CD4-positive, alpha-beta T cell treated with Interleukin-1 beta for 1 hour (primary cell): ENCODE measurements at places on chromosomes 7 and 10.
A peak's percentile ranks its signal among the peaks of the same experiment; 100 is the strongest.

DNA sequence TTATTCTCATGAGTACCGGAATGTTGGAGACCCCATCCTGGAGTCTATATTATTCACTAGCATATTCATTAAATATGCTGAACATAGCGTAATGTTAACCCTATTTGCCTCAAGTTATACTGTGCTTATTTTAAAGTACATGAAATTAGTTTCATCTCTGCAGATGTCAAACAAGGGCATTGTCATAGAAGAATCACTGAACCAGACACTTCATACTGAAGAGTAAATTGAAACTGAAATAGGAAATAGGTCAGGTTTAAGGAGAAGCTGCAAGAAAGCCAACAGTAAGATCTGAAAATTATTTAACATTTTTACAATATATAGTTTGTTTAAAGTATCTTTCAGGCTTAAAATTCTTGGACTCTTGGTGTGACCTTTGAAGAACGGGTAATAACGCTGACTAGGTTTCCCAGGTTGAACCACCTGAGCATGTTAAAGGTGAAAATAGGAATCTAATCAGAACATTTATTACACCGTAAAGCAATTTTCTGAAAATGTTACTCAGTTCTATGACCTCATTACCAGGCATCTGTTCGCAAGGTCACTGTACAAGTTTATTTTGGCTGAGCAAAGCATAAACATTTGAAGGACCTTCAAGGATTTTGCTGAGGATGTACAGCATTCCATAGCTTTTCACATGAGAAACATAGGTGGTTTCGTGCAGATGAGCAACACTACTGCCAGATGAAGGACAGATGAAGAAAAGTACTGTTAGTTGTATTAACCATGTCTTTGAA lies 82.7 kb downstream of the REEP3 start:
- no peak for DNase-seq

- no peak for DNase-seq
These were observed 14.8 kb downstream of the USP54 start for GRCh38 chr10:73576178-73576889.

DNA sequence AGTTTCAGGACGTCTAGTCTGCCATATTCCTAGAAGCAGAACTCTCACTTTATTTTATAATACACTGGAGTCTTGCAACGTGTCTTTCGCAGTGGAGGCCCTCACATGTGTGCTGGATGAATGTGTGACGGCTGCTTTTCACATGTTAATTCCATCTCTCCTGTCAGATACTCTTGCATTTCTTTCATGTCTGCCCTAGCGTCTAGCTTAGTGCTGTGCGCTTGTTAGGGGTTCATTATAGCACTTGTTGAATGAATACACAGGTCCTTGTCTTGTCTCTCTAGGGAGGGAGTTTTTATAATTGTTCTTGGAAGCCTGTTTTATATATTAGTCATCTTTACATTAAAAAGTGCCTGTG lies 94.4 kb downstream of the MAP3K8 start:
- no peak for DNase-seq

DNA sequence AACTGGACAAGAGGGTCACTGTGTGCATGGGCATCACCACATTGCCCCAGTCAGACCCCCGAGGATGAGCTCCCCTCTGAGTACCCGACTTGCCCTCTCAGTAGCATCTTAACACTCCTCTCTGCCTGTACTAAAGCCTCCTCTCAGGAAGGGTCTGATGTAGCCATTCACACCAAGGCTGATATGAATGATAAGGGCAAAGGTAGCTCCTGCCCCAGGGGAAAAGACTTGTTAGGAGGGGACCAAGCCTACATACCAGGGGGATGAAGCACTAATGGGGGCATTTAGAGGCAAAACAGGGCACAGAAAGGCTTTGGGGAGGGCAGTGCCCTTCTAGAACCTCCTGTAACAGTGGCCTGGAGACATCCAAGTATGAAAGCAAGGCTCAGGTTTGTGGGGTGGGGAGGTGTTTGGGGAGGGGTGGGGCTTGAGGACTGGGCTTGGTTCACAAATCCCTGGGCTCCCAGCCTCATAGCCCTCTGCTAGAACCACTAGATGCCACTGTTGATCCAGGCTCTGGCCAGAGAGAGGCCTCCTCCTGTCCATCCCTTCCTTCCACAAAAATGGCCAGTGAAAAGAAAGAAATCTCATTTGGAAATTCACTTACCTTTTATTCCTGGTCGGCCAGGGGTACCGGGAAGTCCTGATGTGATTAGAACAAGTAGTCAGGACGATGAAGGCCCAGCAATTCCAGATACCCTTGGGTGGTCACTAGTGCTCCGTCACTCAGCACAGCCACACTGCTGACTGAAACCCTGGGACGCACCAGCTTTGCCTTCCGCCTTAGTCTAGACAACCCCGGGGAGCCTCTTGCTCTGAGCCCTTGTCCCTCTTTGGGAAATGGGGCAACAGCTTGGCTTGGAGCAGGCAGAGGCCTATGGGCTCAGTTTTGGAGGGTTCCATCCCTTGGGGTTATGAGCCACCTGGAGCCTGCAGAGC lies 40.3 kb downstream of the COL17A1 start:
- no peak for DNase-seq

GRCh38 chr10:4826792-4827324 lies 851 bp downstream of the AKR1E2 start:
- no peak for DNase-seq

DNA sequence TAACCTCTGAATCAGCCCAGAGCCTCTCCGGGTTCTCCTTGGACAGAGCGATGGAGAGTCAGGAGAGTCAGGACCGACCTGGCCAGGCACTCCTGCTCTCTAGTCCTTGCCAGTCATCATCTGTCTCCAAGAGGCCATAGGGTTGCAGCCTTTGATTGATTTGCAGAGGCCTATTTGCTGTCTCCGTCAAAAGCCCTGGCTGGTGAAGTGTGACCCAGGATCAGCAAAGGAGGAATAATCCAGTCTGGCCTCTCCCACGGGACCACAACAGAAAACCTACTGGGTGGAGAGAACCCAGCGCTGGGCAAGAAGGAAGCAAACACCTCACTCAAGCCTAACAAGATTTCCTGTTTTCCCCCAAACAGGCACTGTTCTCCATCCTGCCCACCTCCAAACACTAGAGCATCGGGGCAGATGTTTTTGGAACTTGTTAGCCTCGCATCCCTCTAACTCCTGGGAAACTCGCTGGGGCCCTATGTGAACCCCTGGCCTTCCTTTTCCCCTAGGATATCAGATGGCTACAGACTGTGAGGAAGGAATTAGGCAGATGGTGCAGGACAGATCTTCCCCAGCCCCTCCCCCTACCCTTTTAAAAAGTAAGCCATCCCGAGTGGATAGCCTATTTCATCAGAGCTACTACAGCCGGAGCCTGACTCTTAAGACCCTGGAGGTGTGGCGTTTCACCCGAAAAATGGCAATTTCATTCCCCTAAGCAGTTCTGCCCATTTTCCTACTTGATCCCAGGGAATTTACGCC lies 54.3 kb downstream of the PODXL start:
- DNase-seq: no peak

- DNase-seq: no peak
These were observed 14.3 kb downstream of the NT5C3A start for GRCh38 chr7:33048257-33048656.

DNA sequence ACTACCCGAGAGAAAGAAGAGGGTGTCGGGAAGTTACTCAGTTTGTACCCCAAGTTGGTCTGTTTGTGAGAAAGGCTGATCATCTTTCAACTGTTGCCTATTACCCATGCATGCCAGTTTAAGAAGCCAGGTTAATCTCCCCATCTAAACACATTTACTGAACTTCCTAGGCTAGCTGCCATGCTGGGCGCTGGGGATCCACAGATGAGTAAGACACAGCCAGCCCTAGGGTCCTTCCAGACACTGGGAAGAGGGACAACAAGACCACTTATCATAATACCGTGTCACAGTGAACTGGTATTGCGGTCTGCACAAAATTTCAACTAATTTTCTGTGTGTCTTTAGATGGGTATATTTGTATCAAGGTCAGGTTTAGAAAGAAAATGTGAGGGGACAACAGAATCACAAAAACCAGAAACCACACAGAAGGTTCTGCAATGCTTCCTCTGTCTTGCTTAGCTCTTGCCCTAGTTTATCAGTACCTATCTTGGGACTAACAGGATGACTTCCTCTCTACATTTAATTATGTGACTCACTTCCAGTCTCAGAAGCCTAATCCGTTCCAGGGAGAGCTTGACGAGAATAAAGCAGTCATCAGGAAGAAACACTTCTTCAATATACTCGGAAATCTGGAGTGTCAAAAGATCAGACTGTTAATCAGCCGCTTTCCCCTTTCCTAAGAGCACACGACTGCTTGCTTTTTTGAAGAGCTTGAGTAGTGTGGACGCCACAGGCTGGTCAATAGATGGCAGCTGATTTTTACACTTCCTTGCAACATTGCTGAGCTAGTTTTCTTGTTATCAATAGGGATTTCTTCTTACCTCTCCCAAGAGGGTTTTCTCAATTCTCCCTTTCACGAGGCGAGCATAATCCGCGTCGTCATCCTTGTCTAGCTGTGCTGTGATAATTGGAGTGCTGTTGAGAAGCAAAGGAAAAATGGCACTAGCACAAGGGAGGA lies 45.7 kb downstream of the POLR3A start:
- no peak for DNase-seq

- peak; percentile 49 for DNase-seq
These were observed 390.1 kb downstream of the GATA3 start for GRCh38 chr10:8444630-8445029.

DNA sequence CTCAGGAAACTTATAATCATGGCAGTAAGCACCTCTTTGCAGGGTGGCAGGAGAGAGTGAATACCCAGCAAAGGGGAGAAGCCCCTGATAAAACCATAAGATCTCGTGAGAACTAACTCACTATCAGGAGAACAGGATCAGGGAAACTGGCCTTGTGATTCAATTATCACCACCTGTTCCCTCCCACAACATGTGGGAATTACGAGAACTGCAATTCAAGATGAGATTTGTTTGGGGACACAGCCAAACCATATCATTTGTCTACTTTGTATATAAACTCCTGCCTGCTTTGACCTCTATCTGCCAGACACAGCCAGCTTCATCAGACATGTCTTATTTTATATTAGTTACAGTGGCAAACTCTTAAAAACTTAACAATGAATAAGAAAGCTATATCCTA lies 50.4 kb downstream of the ARMC3 start:
- DNase-seq: no peak

DNA sequence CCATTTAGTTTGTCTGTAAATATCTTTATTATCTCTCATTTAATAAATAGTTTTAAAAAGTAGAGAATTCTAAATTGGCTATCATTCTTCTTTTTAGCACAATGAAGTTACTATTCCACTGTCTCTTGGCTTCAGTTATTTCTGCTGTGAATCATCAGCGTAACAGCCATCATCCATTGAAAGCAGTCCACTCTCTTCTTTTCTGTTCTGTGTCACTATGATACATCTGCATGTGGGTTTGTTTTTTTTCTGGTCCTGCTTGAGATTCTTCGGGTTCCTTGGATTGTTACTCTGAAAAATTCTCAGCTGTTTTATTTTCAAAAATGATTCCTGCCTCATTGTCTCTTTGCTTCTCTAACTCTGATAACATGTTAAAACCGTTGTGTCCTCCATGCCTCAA lies 52.5 kb downstream of the CSGALNACT2 start:
- no peak for DNase-seq

DNA sequence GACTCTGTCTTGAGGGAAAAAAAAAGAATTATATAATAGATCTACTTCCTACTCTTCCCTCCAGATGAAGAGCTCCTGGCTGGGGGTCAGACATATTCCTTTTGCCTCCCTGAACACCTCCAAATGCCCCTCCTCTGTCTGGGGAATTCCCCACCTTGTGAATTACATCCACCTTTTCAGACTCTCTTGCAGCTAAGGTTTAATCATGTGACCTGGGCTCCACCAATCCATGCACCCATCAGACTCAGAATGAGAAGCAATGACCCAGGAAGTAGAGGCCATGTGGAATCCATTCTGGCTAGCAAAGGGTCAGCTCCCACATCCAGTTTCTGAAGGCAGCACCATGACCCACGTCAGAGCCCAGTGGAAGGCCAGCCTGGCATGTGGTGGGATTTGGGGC lies 93.6 kb upstream of the CUX1 start:
- no peak for DNase-seq

GRCh38 chr7:86768967-86769760 lies 125.5 kb downstream of the GRM3 start:
- no peak for DNase-seq
